ENCODE measurements at places on chromosomes 4 and X.

- no peak for DNase-seq
These were observed at the start of gene KDR for GRCh38 chr4:55125087-55125721. Gene KDR (minus strand): TSS chr4:55125595. CDS start chr4:55125293, 302 bp downstream.

DNA sequence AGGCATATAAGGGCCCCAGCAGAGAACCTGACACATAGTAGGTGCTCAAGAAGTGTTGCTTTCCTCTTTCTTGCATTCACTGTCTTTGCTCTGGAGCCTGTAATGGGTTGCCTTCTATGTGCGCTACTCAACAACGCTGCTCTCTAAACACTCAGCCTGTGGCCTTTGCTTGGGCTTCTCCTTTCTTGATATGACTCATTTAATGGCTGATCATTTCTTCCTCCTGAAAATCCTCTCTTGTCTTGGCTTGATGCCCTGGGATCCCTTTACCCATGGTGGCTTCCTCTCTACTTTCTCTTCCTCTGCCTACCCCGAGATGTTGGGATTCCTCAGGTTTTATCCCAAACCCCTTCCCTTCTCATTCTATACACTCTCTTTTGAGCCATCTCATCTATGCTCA is 19.9 kb upstream of the PJA1 start:
- DNase-seq = no peak

DNA sequence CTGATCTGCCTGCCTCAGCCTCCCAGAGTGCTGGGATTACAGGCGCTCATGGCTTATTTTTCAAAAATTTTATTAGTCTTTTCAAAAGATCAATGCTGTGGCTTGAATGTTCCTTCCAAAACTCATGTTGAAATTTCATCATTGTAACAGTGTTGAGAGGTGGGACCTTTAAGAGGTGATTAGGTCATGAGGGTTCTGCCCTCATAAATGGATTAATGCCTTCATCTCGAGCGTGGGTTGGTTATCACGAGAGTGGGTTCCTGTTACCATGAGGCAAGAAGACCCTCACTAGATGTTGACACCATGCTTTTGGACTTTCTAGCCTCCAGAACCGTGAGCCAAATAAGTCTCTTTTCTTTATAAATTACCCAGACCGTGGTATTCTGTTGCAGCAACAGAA is 30.3 kb downstream of the EIF2S3 start:
- no peak for DNase-seq

- DNase-seq = no peak
These were observed 16.5 kb downstream of the SPANXN3 start for GRCh38 chrX:143500751-143501150.

DNA sequence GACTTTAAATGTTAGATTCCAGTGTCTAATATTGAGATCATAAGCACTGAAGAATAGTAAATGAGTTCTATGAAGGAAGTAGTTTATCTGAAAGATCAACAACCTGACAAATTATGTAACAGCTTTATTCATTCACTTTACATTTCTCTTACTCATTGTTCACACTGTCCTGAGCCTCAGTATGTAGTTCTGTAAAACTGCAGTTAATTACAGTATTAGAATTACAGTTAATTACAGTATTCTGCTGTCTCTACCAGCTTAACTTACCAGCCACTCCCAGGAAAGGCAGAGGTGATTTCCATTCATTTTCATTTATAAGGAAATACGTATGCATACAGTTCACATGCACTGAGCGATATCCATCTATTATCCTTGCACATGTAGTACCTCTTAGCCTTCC is 32.7 kb downstream of the NFKB1 start:
- DNase-seq = no peak

DNA sequence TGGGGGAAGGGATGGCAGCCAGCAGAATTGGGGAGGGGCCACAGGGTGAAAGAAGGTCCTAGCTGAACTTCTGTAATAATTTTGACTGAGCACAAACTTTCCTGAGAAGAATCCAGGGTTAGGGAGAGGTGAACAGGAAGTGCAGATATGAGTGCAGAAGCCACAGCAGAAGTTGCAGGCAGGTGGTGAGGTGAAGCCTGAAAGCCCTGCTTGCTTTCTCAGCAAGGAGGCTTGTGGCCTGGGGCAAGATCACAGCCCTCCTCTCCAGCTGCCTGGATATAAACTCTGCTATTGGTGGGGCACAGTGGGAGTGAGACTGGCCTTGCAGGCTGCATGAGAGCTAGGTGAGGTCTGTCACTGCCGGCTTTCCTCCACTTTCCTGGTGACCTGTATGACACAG is 44.1 kb upstream of the UPRT start:
- DNase-seq = no peak

GRCh38 chrX:40247848-40248622 is 150.3 kb upstream of the BCOR start:
- no peak for DNase-seq

DNA sequence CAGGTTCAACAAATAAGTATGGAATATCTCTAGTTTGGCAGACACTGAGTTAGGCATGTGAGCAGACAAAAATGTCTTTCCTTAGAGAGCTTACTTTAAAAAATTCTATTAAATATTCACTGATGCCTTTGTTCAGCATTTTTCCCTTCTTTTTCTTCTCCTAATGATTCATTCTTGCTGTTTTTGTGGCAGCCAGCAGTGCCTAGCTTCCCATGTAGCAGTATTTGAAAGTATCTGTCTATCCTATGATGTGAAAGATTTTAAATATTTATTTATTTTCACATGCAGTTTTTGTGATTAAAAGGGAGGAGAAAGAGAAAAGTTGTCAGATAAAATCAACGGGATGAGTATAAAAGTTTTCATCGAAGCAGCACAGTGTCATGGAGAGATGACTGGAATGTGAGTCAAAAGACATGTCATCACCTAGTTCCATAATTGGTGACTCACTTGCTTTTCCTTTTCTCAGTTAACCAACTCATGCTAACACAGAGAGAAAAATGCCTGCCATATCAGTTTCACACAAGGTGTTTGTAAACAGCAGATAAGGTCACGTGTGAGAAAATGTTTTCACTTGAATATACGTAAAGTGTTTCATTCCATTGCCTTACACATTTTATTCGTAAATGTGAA is 69.8 kb downstream of the BMPR1B start:
- no peak for DNase-seq

GRCh38 chr4:138910914-138911336 is 104.7 kb upstream of the NOCT start:
- no peak for DNase-seq

GRCh38 chrX:130981836-130982235 is 76.3 kb upstream of the ARHGAP36 start:
- no peak for DNase-seq

- no peak for DNase-seq
These were observed 166.1 kb downstream of the DMD start for GRCh38 chrX:33045245-33045644.

- no peak for DNase-seq
These were observed 48.7 kb upstream of the SRD5A3 start for GRCh38 chr4:55297346-55297745.

DNA sequence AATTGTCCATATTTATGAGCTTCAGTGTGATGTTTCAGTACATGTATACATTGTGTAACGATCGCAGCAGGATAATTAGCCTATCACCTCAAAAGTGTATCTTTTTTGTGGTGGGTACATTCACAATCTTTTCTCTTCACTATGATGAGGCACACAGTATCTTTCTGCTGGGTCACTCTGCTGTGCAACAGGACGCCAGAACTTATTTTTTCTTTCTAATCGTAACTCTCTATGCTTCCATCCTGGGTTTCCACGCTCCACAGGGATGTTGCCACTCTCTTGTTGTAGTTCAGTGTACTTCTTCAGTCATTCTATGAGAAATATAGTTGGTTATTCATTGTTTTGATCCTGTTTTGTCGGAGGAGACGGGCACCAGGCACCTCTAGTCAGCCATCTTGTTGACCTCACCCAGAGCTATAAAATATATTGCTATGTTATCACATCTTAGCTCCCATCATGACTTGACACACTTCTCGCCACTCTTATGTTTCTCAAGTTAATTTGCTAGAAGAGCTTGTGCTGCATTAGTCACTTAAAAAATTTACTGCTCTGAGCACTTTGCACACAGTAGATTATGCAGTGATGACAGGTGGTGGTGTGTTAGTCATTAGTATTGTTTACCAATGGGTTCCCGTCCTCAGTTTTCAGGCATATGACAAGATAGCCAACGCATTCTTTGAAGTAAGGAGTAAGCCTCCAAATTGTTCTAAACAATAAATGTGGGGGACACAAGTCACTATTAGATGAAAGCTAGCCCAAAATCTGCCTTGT is 1002.7 kb upstream of the PCDH7 start:
- no peak for DNase-seq

GRCh38 chrX:15874672-15875071 is 20.1 kb upstream of the AP1S2 start:
- DNase-seq = no peak

DNA sequence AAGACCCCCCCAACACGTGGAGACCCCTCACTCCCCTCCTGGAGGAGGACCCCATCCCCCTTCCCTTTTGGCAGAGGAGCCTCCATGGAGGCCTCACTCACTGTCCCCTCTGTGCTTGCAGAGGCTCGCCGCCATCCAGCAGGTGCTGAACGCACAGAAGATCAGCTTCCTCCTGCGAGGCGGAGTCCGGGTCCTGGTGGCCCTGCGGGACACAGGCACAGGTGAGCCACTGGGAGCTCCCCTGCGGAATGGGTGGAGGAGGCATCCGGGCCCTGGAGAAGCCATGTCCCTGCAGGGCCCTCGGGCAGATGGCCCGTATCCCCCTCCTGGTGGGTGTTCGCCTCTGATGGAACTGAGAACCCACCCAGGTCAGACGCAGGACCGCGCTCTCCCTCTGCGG is 206.5 kb downstream of the AFAP1 start:
- no peak for DNase-seq

GRCh38 chr4:118909173-118909956 is 20.7 kb downstream of the SYNPO2 start:
- DNase-seq = no peak

- DNase-seq = no peak
These were observed 67.9 kb downstream of the METTL14 start for GRCh38 chr4:118753096-118753495.

GRCh38 chrX:40700640-40701342 is 34.6 kb downstream of the MED14 start:
- DNase-seq = no peak

GRCh38 chrX:10633722-10634121 is 13.3 kb upstream of the MID1 start:
- no peak for DNase-seq

GRCh38 chr4:164177153-164177552 is 576.8 kb upstream of the SMIM31 start:
- no peak for DNase-seq

DNA sequence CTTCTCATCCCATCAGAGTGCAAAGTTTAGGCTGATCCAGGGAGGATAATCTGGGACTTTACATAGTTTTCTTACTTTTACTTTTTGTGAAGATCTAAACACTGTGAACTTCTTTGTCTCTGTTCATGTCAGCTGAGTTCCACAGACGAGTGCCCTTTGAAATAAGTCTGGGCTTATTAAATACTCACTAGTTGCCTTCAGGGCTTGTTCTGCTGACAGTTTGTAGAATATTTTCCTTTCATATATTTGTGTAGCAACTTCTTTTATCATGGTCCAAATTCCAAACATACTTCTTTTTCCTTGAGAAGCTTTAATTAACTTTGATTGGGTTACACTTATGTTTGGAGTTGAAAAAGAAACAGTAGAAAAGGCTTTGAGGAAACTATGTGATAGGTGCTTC is 109.6 kb downstream of the SH2D1A start:
- no peak for DNase-seq

DNA sequence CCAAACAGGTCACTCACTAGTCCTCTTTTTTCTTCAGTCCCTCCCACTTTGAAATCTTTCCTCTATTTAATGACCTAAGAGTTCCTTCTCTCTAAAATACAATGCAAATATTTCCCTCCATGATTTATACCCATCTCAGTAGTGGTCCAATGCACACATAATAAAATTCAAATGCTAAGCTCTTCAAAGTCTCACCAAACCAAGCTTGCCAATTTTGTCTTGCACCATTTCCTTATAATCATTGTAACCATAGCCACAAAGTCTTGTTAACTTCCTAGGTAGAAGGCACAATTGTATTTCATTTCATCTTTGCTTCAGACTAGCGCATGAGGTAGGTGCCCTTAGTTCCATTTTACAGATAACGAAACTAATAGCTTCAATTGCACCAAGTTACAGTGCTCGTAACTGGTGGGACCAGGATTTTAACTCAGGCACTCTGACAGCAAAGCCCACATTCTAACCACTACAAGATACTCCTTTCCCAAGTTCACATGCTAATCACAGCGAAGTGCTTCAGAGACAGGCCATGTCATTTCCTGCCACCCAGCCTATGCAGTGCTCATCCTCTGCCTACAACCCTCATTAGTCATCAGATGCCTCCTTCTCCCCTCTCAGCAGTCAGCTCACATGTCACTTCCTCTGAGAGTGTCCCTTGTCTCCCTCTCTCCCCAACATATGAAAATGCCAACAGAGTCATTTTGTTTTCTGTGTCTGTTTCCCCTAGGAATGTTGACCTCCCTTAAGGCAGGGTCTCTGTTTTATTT is 66.9 kb upstream of the PPARGC1A start:
- no peak for DNase-seq

DNA sequence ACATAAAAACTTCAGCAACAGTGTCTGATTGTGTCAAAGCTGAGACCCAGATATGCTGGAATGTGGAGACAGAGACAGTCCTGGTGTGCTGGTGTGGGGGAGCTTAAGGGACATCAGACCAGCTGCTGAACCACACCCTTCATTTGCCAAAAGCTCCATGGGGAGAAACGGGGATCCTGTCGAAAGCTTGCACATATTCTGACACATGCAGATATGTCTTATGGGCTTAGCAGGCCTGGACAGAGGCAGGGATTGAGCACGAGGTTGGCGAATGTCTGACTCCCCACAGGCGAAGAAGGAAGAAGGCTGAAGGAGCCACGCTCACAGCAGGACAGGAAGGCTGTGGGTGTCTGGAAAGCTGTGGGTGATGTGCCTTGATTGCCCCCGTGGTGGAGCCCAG is 72.1 kb upstream of the ACSL1 start:
- no peak for DNase-seq

GRCh38 chr4:2728806-2729532 is 27.2 kb downstream of the TNIP2 start:
- no peak for DNase-seq

- no peak for DNase-seq
These were observed 133.5 kb upstream of the FAM47B start for GRCh38 chrX:34809096-34809495.

GRCh38 chr4:152165146-152165545 is 370.7 kb downstream of the FBXW7 start:
- DNase-seq = no peak

DNA sequence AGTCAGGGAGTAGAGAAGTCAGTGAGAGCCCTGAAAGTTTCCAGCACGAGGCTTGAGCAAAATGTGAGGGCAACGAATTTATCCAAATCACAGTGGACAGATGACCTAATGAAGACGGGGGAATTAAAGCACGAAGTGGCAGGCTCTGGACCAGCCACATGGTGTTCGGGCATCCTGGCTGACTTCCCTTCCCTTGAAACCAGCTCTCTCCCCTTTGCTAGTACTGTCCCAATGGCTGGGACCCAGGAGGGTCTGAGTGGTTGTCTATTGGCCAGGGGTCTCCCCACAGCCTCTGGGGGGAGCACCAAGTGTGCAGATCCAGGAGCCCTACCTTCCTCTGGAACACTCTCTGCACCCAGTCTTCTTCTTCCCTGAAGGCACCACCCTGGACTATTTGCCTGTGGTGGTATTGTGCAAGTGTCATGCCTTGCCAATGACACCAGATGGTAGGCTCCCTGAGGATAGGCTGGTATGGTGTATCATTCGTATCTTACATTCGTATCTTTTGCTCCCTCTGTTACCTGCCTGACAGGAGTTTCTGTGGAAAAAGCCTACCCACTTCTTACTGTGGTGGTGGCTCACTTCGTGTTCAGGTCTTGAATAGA is 2.1 kb downstream of the APLN start:
- DNase-seq = no peak

- DNase-seq = no peak
These were observed 305.5 kb upstream of the EMCN start for GRCh38 chr4:100823066-100823992.

Measured in effector memory CD4-positive, alpha-beta T cell (primary cell).